ENCODE measurements at places on chromosomes 7 and 10.
A peak's percentile ranks its signal among the peaks of the same experiment; 100 is the strongest.

GRCh38 chr7:115024276-115024675 is 102.4 kb downstream of the MDFIC start:
- no peak for DNase-seq

GRCh38 chr10:132185601-132186487 is 904 bp upstream of the DPYSL4 start:
- peak; percentile 22 for DNase-seq

DNA sequence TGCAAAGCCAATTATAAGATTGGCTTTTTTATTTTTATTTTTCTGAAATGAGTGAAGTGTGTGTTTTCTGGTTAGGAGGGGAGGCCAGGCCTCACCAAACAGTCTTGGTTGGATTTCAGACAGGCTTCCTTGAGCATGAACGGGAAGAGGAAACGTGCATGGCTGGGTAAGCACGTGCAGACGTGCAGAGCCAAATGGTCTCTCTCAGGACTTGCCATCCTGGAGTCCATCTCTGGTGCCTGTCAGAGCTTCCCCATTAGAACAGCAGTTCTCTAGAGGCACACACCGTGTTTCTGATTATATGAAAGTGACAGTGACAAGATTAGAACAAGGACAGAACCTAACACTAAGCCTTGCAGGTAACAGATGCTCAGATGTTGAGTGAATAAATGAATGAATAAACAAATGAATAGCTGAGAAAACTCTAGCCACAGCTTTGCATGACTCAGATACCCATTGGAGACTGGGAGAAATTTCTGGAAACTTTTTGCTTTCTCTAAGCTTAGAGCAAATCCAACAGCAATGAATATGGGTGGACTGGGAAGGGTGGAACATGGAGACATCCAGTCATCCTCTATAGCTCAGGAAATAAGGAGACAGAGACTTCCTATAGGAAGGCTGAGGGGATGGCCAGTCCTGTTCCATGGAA is 11.8 kb upstream of the CALD1 start:
- no peak for DNase-seq

- DNase-seq: no peak
Observed at GRCh38 chr7:46203926-46204325, 282.9 kb upstream of the IGFBP3 start.

GRCh38 chr10:119348516-119349240 is 141.3 kb downstream of the GRK5 start:
- DNase-seq: no peak

DNA sequence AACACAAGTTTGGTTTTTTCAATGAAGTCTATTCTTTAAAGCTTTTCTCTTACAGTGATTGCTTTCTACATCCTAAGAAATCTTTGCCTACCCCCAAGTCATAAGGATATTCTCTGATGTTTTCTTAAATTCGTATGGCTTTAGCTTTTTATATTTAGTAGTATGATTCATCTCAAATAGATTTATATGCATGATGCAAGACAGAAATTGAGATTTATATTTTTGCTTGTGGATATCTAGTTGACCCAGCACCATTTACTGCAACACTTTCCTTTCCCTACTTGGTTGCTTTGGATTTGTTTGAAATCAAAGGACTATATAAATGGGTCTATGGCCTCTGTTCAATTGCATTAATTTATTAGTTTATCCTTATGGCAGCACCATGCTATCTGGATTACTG is 113.9 kb downstream of the ZNF438 start:
- DNase-seq: no peak

DNA sequence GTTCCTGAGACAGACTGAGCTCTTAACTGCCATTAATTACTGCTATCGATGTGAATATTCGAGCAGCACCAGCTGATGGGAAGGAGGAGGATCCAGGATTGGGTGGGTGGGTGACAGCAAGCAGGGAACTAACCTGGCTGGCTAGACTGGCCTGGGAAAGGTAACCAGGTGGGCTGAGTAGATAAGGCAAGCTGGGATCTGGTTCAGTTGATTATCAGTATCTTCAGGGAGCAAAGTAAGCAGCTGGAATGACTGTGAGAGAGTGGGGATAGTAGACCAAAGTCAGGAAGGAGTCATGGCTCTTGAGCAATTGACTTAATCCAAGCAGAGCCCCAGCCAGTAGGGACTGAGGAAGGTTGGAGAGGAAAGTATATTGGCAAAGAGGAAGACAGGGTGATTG is 46.9 kb upstream of the KMT2E start:
- DNase-seq: no peak

GRCh38 chr10:86293396-86293791 is 73.2 kb downstream of the GRID1 start:
- no peak for DNase-seq

GRCh38 chr7:74202841-74203556 is 6.8 kb upstream of the LAT2 start:
- no peak for DNase-seq

- DNase-seq: no peak
Observed at GRCh38 chr10:77071001-77071511, 566.6 kb downstream of the KCNMA1 start.

GRCh38 chr7:102872460-102872859 is 40.3 kb upstream of the LRRC17 start:
- DNase-seq: no peak

GRCh38 chr7:149404396-149404795 is 56.5 kb downstream of the ZNF777 start:
- no peak for DNase-seq

- DNase-seq: no peak
Observed at GRCh38 chr7:12803542-12803941, 116.1 kb downstream of the ARL4A start.

All from stimulated activated CD8-positive, alpha-beta memory T cell treated with anti-CD3 and anti-CD28 coated beads, Interleukin-4, amount 100 ng/mL, for 24 hours (primary cell).